DMS79 (cell line): ENCODE measurements at places on chromosomes 2 and 18.

- no peak for DNase-seq
These were observed 369.0 kb upstream of the CWC22 start for GRCh38 chr2:180376066-180376465.

DNA sequence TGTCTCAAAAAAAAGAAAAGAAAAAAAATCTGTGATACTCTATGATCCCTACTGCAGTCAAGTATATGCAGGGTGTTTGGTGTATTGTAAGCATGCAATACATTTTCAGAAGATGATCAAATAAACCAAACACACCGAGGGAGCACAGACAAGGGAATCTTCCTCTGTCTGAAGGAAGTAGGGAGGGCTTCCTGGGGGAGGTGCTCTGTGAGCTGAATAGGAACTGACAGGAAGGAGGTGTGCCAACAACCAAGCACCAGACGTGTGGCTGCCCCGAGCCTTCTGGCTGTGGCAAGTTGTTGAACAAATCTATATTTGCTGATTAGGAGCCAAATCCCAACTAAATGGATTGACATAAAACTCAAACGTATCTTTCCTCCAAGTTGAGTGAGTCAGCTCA, 14.6 kb downstream of the THNSL2 start:
- no peak for DNase-seq

DNA sequence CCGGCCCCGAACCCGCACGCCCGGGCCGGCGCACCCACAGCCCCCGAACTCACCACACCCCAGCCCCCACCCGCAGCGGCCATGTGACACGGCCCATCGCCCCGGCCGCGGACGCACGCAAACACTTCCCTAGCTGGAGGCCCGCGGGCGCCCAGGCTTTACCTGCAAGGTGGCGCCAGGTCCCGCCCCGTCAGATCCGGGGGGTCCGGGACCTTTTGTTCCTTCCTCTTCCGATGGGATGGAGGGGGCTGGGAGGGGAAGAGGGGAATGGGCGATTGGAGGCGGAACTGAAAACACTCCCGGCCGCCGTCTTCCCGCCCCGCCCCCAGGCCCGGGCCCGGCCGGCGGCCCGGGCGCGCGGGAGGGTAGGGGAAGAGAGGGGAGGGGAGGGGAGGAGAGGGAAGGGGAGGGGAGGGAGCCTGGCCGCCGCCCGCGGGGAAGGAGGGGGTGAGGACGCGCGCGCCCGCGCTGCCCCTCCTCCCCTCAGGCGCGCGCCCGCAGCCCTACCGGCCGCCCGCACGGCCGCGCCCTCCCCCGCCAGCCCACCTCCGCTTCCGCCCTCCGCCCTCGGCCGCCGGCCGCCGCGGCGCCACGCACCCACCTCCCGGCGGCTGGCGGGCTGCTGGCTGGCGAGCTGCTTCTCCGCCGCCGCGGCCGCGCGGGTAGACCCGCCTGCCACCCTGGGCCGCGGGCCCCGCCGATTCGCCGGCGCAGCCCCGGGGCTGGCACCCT, at the start of gene SMAD2:
TSS of gene SMAD2 (minus strand) at position 461 of the 732 bp plus-strand sequence. CDS start 33,903 bp downstream, outside the sequence.
- DNase-seq, result peak; percentile 73

DNA sequence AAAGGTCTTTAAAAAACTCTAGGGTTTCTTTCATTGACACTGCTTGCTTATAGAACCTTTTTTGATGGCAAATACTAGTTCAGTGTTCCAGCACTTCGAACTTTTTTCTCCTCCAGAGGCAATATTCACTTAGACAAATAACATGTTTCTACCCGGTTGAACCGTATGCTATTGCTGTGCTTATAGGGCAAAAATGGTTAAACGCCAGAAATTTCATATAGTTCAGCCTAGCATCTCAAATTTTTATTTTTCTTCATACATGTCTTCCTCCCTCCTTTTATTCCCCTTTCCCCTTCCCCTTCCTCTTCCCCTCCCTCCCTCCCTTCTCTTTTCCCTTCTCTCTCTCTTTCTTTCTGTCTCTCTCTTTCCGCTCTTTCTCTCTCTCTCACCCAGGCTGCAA, 96.9 kb upstream of the FSHR start:
- DNase-seq, result no peak

- no peak for DNase-seq
These were observed 236.9 kb downstream of the AGPS start for GRCh38 chr2:177629357-177630024.

DNA sequence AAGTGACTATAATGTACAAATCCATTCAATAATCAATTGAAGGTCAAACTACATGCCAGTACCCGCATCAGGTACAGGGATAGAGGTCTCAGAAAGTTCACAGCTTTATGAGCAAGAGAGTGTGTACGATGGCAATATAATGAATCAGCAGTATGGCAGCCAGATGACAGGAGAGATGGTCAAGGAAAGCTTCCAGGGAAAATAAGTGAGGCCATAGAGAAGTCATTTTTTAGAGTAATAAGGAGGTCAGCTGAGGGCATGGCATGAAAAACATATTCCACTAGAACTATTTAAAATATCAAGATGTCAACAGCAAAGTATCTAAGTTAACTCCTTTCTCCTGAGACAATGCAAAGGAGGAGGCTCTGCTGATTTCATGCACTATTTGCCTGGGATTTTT, 108.0 kb downstream of the SLC8A1 start:
- no peak for DNase-seq

DNA sequence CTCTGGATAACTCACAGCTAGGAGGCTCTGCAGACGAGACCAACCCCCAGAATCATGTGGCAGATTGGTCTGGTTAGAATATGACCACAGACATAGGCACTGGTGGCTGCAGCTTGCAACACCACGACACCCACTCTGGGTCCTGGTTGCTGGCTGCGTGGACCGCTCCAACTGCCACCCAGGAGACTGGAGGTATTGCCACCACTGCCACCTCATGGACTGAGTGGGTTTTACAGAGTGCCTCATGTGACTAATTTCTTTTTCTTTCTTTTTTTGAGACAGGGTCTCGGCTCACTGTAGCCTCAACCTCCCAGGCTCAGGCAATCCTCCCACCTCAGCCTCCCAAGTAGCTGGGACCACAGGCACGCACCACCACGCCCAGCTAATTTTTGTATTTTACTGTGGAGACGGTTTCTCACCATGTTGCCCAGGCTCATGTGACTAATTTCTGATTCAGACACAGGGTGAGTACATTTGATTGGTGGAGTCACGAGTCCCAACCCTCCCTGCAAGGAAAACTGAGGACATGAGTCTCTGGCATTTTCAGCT, 29.9 kb upstream of the NT5DC4 start:
- DNase-seq, result no peak
